ENCODE measurements at places on chromosomes 12 and 14. TPM values are rescaled to one million over a fixed set of nuclear protein-coding genes. Genes with fewer than 3 reads are reported as not detected.

The IGFBP6 gene
- not detected for polyA plus RNA-seq

The SOAT2 gene
- not detected for polyA plus RNA-seq

The SERPINA3 gene
- polyA plus RNA-seq: not detected

The HNF1A gene
- not detected for polyA plus RNA-seq

The TSHR gene
- not detected for polyA plus RNA-seq

The KLRC1 gene
- not detected for polyA plus RNA-seq

The TDRD9 gene
- 25.6 TPM for polyA plus RNA-seq

The TC2N gene
- 0.54 TPM for polyA plus RNA-seq

The FGF23 gene
- polyA plus RNA-seq: not detected

The IL31 gene
- not detected for polyA plus RNA-seq

Measured in neural cell (in vitro differentiated cells).